H9 (cell line): ENCODE measurements at places on chromosomes 16 and 17.

DNA sequence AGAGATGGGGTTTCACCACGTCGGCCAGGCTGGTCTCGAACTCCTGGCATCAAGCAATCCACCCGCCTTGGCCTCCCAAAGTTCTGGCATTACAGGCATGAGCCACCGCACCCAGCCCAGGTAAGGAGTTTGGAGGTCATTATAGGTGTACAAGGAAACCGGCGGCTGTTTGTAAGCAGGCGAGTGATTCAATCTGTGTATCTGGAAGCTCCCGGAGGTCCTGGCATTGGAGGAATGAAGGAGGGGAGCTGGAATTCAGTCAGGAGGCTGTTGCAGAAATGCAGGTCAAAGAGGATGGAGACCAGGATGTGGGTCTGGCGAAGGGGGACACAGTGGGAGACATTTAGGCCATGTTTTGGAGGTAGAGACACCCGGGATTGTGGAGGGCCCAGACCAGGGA is 18.8 kb downstream of the CDC42EP4 start:
- DNase-seq, result peak; percentile 26

- DNase-seq, result no peak
Observed at GRCh38 chr17:42997390-42997983, 732 bp upstream of the RPL27 start.

DNA sequence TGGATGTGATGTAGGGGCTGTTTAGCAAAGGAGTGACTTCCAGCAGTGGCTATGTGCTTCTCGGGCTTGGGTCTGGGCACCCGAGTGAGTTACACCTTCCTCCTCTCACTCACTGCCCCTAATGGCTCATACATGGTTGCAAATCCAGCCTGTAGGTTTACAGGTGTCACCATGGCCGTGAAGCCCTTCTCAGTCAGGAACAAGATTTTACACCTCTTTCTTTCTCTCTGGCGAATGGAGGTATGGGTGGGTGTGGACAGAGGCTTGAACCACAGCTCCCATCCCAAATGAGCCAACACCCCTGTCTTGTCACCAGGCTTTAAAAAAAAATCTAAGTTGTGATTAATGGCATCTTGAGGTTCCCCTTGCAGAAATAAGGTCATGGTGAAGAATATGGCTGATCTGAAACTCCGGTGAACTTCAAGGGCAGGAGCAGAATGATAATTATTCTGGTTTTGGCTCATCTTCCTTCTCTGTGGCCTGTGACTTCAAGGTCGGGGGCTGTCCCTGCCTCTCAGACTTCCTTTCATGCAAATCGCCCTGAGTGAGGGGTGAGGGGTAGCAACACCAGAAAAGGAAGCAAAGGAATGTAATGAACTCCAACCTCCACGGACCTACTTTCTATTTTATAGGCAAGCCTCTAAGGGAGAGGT is 331.2 kb downstream of the MAF start:
- DNase-seq, result no peak

GRCh38 chr17:61443475-61443882 is 8.7 kb upstream of the TBX4 start:
- DNase-seq, result peak; percentile 77

DNA sequence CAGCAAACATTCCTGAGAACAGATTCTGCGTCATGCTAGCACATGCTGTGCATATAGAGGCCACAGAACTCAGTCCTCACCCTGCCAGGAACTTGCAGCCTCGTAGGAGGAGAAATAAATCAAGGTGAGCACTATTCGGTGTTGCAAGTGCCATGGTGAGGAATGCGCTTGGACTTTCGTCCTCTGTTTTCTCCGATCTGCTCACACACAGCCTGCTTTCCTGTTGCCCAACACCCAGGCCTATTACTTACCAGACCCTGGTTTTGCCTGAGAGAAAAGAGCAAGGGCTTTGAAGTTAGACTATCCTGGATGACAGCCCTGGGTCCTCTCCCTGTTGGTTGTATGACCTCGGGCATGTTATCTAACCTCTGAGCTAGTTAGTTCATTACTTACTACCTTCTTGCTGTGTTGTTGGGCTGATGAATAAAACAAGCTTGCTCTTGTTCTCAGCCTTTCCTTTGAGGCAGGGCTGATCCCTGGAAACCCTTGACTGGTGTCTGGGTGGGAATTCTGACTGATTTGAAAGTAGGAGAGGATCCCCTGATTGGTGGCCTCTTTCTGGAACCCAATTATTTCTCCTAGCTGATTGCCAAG is 2.9 kb downstream of the ACSF2 start:
- DNase-seq, result no peak

DNA sequence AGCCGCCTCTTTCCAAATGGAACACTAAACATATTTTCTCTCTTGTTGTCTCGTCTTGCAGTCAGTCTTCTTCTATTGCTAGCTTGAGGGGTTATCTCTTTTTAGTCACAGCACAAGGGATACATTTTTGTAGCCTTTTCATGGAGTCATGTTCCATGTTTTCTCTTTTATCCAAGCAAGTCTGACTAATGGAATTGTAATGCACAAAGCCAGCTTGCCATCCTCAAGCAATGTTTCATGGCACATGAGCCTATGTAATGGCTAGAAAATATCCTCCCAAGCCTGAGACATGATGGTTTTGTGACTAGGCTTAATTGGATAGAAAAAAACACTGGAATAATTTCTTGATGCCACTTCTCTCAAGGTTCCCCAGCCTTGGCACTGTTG is 414.6 kb upstream of the GOT2 start:
- no peak for DNase-seq

DNA sequence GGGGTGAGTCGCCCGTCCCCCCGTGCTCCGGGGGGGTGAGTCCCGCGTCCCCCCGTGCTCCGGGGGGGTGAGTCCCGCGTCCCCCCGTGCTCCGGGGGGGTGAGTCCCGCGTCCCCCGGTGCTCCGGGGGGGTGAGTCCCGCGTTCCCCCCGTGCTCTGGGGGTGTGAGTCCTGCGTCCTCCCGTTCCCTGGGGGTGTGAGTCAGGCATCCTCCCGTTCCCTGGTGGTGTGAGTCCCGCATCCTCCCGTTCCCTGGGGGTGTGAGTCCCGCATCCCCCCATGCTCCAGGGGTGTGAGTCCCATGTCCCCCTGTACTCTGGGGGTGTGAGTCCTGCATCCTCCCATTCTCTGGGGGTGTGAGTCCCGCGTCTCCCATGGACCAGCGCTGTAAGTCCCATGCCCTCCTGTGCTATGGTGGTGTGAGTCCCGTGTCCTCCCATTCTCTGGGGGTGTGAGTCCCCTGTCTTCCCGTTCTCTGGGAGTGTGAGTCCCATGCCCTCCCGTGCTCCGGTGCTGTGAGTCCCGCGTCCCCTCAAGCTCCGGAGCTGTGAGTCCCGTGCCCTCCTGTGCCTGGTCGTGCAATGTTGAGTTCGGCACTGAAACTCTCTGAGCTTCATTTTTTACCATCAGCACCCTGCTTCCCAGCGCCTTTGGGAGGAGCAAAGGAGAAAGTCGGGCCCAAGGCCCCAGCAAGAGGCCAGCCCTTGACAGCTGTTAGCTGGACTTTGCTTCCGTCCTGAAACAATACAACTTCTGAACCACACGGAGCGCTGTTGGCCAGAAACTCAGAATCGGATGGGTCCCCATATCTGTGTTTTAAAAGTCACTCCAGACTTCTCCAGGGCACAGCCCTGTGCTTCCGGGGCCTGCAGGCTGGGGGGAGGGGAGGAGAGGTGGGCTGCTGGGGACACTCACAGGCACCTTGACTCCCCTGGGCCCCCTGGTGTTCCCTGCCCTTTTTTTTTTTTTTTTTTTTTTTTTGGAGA is 11.5 kb upstream of the ZC3H18 start:
- peak; percentile 65 for DNase-seq

GRCh38 chr16:47229053-47230050 is 85.6 kb upstream of the NETO2 start:
- no peak for DNase-seq

DNA sequence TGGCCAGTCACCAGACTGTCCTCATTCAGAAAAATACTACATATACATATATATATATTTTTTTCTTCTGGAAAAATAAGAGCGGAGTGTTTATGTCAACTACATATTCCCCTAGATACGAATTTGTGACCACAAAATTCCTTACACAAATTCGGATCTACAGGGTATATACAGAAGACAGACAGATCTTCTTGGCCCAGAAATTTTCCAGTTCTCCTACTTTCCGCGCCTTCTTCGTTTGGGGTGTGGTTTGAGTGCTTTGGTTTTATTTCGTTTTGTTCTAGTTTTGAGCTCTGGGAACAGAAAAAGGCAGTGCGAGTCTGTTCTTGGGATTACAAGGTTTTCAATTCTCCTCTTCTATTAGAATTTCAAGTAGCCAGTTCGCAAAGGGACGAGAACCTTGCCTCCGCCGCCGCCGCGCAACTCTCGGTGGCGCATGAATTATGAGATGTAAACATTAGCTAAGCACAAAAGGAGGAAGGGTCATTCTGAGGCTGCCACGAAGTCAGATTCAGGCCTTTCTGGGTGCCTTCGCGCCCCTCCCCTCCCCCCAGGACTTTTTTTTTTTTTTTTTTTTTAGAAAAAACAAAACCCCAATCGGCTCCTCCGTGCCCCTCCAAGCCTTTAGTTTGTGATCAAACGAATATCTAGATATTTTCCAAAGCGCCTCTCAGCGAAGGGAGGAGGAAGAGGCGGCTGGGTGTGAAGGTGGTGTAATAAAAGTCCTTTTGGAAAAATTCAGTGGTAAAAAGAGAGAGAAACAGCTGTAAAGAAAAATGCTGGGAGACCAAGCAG is 1.8 kb upstream of the HOXB4 start:
- no peak for DNase-seq

GRCh38 chr16:59840169-59840568 is 1106.1 kb upstream of the GOT2 start:
- no peak for DNase-seq

GRCh38 chr17:42111265-42111636 is 1.3 kb downstream of the DHX58 start:
- no peak for DNase-seq

DNA sequence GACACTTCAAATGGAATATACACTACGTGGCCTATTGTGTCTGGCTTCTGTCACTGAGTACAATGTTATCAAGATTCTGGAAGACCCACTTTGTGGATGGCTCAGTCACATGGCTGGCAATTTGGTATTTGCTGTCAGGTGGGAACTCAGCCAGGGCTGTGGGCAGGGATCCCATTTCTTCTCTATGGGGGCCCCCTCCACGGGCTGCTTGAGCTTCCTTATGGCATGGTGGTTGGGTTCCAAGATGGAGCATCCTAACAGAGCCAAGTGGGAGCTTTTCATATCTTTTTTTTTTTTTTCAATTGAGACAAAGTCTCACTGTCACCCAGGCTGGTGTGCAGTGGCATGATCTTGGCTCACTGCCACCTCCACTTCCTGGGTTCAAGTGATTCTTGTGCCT is 18.0 kb upstream of the CEP20 start:
- no peak for DNase-seq

DNA sequence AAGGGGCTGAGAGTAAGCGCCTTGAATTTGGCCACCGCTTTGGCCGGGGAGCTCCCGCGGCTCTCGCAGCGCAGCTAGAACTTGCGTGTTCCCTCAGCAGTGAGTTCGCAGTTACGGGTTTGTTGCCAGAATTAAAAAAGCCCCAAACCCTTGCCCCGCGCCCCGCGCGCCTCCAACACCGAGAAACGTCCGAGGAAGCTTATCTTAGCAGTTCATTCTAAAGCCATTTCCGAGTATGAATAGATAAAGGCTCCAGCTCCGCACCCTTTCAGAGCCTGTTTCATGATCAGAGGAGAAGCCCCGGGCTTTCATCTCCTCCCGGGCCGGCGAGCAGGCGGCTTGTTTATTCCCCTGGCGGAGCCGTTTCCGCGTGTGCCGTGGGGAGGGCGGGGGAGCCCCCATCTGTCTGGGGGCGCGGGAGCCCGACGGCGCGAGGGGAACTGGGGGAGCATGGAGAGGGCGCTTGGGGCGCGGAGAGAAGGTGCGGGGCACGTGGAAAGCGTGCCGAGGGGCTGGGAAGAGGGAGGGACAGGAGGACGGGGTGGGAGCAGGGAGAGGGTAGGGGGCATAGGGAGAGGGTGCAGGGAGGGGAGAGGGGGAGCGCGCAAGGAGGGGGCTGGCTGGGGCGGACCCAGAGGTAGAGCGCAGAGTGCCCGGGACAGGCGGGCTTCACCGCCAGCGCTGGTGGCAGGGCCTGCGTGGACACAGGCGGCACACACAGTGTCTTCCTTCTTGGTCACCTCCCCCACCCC is 9.9 kb downstream of the TBX4 start:
- DNase-seq, result peak; percentile 55

DNA sequence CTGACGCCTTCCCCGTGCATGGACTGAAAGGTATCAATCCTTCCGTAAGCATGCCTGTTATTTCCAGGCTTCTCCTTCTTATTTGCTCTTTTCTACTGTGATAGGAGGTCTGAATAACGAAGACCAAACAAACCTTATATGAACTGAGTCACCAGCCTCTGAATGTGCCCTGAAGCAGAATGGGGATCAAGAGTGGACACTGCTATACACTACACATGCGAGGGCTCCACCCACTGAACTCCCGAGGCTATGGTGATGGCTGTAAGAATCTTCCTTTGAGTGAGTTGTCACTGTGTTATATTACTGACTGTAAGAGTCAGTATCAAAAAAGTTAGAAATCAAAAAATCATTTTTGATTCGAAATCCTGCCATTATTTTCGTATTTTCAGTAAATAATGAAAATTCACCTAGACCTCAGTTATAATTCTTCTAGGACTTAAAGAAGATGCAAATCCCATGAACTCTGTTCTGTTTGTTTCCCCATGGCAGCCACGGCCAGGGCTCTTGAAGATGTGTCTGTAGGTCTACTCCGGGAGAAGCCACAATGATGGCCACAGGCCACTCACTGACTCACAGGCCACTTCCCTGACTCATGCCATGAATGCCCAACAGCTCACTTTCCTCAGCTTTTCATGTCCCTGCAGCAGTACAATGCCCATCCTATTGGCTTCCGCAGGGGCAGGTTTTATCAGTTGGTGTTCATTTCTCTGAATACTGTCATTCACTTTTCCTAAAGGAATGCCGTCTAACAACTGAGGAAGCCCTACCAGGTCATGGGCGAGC is 54.7 kb downstream of the ZZEF1 start:
- no peak for DNase-seq

GRCh38 chr17:8847891-8848290 is 19.6 kb downstream of the PIK3R6 start:
- DNase-seq, result peak; percentile 16
